Kidney (tissue), 22 donors: ENCODE measurements at places on chromosomes 16 and 17. TPM values are rescaled to one million over a fixed set of nuclear protein-coding genes. Genes with fewer than 3 reads are reported as not detected.

The TMC5 gene
- polyA plus RNA-seq: 1.0 TPM

The DPEP2 gene
- polyA plus RNA-seq: 0.99 TPM

The AANAT gene
- polyA plus RNA-seq: not detected

The BCL6B gene
- polyA plus RNA-seq: 4.4 TPM

The C16orf86 gene
- polyA plus RNA-seq: 11.2 TPM
